ENCODE measurements at places on chromosomes 7 and 10.

- peak; percentile 64 for DNase-seq
Observed at GRCh38 chr10:17742918-17743317, 9.1 kb upstream of the TMEM236 start.

GRCh38 chr7:101605611-101606497 is 23.2 kb downstream of the MYL10 start:
- no peak for DNase-seq

DNA sequence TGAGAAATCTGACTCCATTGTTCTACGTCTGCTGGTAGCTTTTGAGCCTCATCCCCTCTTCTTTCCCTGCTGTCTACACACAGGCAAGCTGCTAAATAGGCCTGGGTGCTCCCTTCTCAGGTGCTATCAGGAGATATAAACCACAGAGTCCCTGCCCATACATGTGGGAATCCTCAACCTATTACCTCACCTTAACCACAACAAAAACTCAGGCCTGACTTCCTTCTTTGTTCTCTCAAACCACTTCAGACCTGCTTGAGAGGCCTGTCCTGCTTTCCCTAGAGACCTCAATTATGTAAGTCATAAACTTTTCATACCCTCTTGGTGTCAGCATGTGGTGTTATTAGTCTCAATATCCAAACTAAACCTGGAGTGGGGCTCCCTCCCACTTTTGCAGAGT is 75.0 kb upstream of the MAGI2 start:
- no peak for DNase-seq

- DNase-seq: no peak
Observed at GRCh38 chr7:146054909-146055308, 61.7 kb upstream of the CNTNAP2 start.

GRCh38 chr10:79293841-79294581 is 53.3 kb upstream of the PPIF start:
- DNase-seq: no peak

- no peak for DNase-seq
Observed at GRCh38 chr10:43254199-43254730, 12.6 kb downstream of the RASGEF1A start.

- no peak for DNase-seq
Observed at GRCh38 chr7:47763063-47763974, 181.4 kb upstream of the TNS3 start.

DNA sequence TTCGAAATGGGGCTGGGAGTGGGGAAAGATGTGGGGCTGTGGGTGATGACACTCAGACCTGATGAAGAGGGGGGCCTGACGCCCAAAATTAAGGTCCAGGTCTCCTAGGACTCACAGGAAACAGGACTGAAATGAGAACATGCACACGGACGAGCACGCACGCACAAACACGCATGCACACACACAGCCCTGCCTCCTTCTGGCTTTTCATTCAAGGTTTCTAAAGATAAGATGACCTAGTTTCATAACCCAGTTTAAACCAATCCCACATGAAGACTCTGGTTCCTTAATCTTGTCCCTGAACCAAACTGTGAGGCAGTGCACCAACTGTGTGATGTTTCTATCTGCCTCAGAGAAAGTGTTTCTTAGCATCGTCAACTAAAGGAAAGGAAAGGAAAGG is 162.0 kb downstream of the DGKI start:
- no peak for DNase-seq

DNA sequence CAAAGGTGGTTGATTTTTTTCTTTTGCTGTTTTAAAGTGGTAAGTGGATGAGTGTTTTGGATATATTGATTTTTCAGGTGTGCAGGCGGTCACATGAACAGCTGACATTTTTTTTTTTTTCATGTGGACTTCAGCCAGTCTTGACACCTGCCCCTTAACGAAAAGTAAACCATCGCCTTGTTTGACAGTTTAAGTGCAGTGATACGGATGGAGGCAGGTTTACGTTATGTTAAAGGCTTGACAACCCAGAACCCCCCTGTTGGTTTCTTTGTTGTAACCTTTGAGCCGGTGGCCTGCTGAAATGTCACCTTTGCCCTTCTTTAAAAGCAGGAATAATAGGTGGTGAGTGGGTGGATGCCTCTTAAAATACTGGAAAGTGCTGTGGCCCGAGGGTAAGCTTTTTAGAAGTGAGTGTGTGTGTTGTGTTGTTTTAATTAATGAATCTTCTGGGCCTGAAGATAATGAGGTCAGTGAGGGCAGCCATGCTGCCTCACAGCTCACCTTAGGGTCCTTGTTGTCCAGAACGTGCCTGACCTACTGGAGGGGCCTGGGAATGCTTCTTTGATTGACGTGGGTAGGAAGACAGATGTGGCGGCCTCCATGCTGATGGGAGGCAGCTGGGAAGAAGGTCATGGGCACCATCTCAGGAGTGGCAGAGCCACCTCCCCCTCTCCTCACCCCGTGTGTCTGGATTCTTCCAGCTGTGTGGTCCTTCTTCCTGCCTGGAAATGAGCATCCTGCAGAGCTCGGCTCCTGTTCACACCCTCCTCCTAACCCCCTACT is 69.8 kb downstream of the TCF7L2 start:
- DNase-seq: no peak

DNA sequence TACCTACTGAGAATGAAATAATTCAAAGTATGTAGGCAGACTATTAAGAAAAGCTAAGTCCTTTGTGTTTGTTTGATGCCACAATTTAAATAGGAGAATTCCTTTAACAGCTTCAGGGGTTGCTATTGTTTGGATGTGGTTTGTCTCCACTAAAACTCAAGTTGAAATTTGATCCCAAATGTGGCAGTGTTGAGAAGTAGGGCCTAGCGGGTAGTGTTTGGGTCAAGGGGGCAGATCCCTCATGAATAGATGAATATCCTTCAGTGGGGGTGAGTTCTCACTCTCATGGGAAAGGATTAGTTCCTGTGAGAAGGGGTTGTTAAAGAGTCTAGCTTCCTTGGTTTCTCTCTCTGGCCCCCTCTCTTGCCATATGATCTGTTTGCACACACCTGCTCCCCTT is 97.0 kb downstream of the HGF start:
- DNase-seq: no peak

GRCh38 chr10:59393349-59393748 is 31.0 kb upstream of the FAM13C start:
- no peak for DNase-seq

DNA sequence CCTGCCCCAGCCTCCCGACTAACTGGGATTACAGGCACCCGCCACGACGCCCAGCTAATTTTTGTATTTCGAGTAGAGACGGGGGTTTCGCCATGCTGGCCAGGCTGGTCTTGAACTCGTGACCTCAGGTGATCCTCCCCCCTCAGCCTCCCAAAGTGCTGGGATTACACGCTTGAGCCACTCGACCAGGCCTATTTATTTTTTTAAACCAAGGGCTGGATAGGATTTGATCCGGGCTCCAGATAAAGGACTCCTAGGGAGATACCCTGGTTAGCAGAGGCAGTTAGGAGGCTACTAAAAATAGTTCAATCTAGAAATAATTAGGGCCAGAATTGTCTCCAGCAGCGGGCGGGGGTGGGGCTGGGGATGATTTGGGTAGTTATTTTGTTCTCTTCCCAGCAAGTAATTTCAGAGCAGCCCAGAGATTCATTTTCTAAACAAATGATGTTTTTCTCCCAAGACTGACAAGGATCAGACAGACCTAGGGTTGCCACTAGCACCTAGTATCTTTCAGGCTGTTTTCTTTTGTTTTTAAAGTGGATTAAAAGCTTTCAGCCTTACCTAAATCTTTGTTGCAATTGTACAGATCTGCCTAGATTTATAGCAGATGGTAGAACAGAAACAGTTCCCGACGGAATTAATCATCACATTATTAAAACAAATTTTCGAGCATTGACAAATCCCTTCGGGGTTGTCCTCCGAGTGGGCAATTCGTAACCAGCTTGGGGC is 859 bp upstream of the SMC3 start:
- no peak for DNase-seq

- no peak for DNase-seq
Observed at GRCh38 chr10:128064970-128065580, 61.1 kb downstream of the MKI67 start.

GRCh38 chr7:92002720-92003119 is 62.1 kb downstream of the AKAP9 start:
- DNase-seq: no peak

DNA sequence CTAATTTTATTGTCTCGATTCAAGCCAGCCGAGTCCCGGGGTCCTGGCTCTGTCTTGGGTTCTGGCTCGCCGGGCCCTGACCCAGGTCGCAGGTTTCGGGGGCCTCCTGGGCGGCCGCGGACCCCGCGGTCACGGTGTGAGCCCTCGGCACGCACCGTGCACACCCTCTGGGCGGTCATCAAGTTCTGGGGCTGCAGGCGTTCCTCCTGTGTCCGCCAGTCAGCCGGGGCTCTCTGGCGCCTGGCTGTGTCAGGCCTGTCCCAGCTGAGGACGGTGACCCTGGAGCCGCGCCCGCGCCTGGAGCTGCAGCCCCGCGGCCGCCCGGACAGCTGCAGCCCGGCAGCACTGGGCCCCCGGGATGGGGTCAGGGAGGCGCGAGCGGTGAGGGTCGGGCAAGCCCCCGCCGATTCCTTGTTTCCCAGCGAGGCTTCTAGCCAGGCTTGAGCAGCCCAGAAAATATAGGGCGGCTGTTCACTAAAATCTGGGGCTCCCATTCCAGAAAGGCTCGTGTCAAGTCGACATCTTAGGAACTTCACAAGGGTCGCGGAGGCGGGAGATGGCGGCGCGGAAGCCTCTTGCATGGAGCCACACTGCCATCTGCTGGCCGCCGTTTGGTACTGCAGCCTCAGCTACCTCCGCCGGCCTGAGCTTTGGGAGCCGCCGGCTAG is 4.2 kb upstream of the HOXA7 start:
- DNase-seq: peak; percentile 81

GRCh38 chr10:99172128-99172738 is 63.4 kb downstream of the HPSE2 start:
- DNase-seq: no peak

- no peak for DNase-seq
Observed at GRCh38 chr7:39421661-39422060, 144.5 kb upstream of the YAE1 start.

DNA sequence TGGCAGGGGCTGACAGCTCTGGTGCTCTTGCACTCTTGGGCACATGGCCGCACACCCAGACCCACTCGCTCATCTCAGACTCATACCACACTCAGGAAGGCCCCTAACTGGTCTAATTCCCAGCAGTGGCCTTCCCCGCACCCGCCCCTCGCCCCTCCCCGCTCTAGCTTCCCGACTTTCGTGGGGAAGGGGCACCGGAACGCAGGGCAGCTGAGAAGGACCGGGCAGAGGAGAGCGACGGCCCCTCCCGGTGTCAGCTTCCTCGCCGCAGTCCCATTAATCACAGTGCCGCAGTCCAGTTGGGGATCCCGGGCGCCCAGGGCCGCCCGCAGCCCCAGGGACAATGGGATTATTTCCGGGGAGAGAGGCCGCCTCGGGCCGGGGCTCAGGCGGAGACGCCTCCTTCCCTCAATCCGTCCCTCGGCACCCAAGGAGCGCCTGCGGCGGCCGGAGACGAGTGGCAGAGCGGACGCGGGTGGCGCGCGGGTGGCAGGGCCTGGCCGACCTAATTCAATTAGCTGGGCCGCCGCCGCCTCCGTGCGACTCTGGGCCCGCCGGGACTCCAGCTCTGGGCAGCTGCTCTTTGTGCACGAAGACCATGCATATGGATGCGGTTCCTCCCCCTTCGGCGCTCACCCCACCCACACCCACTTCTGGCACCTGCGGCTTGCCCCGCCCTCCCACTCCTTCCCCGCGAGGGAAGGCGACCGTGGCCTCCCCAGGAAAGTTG is 7.8 kb upstream of the TLX1 start:
- DNase-seq: no peak

GRCh38 chr10:123967626-123968243 is 76.1 kb upstream of the CPXM2 start:
- DNase-seq: peak; percentile 56

DNA sequence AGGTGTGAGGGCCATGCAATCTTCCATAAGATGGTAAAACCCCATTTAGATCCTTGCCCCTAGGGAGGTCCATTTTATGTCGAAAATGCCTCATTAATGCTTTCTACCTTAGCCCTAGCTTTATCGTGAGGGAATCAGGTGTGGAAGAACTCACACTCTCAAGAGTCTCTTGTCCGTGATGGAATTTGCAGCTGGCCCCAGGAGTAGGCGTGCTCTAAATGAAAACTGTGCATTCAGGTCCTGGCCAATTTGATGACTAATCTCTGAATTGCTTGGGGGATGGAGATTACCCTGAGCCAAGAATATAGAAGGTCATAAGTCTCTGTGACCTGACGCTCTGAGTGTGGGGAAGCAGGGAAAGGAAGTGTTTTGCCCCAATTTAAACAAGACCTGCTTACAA is 6.6 kb downstream of the C10orf90 start:
- DNase-seq: no peak

DNA sequence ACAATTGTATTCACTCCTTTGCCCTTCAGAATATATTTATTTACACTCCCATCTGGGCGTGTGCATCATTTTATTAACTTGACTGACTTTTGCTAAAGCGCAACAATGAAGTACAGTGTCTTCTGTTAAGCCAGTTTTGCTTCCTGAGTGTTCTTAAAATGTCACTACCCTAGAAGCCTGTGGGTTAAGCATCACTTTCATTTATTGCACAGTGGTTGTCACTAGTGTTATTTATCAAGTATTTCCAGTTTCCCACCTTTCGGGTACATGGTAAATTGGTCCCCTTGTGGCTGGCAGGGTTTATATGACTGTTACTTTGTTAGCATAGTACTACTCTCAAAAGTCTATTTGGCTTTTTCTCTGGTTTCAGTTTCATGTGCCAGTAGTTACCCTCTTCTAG is 3.3 kb downstream of the HILPDA start:
- DNase-seq: peak; percentile 21

- peak; percentile 12 for DNase-seq
Observed at GRCh38 chr7:135620980-135621850, 41.1 kb upstream of the STMP1 start.

DNA sequence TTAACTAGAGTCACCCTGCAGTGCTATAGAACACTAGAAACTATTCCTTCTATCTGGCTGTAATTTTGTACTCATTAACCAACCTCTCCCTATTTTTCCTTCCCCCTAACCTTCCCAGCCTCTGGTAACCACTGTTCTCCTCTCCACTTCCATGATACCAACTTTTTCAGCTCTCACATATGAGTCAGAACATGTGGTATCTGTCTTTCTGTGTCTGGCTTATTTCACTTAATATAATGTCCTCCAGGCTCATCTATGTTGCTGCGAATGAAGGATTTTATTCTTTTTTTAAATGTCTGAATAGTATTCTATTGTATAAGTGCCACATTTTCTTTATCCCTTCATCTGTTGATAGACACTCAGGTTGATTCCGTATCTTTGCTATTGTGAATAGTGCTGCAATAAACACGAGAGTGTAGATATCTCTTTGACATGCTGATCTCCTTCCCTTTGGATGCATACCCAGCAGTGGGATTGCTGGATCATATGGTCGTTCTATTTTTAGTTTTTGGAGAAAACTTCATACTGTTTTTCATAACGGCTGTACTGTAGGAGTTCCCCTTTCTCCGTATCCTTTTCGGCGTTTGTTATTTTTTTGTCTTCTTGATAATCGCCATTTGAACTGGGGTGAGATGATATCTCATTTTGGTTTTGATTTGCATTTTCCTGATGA is 101.4 kb downstream of the FAM107B start:
- no peak for DNase-seq

GRCh38 chr10:13770760-13771493 is 184.2 kb downstream of the PRPF18 start:
- DNase-seq: no peak

GRCh38 chr7:584122-584465 is 64.4 kb upstream of the PDGFA start:
- peak; percentile 87 for DNase-seq

Measured in activated CD4-positive, alpha-beta T cell treated with anti-CD3 and anti-CD28 coated beads for 24 hours (primary cell).